ENCODE measurements at places on chromosomes 2 and 18. TPM values are rescaled to one million over a fixed set of nuclear protein-coding genes. Genes with fewer than 3 reads are reported as not detected.

Gene SERPINB13
- not detected for total RNA-seq

Gene NBAS
- 168 TPM for total RNA-seq

Gene SH3RF3
- 12.3 TPM for total RNA-seq

Gene C2orf66
- total RNA-seq = 0.16 TPM

Gene LIPT1
- total RNA-seq = 11.5 TPM

Data from occipital lobe (tissue), 3 donors.